Mucosa of descending colon (tissue), 3 donors: ENCODE measurements at places on chromosomes 7 and 10.

GRCh38 chr10:27601503-27601902, 97.4 kb downstream of the RAB18 start:
- DNase-seq: no peak

- DNase-seq: peak; percentile 54
Measured at GRCh38 chr10:35639728-35640401, 2.2 kb downstream of the FZD8 start.

GRCh38 chr7:99943641-99944496, 14.4 kb upstream of the GJC3 start:
- DNase-seq: no peak

- no peak for DNase-seq
Measured at GRCh38 chr10:79446758-79447084, 1.3 kb upstream of the ZCCHC24 start.

DNA sequence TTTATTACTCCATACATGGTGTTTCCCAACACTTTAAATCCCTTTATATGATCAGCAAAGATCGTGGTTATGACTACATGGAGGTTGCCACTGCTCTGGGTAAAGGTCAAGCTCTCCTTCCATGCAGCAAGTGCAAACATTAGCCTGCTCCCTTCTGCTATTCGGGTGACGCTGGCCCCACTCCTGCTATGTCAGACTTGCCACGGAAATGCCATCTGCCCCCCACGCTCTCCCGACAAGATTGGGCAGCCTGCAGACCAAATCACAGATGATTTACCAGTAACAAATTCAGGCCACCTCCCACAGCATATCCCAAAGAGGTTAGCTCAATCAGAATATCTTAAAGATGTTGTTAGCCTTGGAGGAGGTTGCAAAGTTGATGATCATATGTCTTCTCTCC, 77.8 kb upstream of the MGMT start:
- DNase-seq: no peak

GRCh38 chr7:41992881-41993867, 243.8 kb downstream of the GLI3 start:
- no peak for DNase-seq
